Activated CD8-positive, alpha-beta T cell treated with anti-CD3 and anti-CD28 coated beads for 36 hours (primary cell): ENCODE measurements at places on chromosomes 4 and X. TPM values are rescaled to one million over a fixed set of nuclear protein-coding genes. Genes with fewer than 3 reads are reported as not detected.

TENM3 gene
- not detected for total RNA-seq

PPEF2 gene
- total RNA-seq: 0.25 TPM

DGAT2L6 gene
- not detected for total RNA-seq

PDGFRA gene
- total RNA-seq: not detected

TMPRSS11B gene
- total RNA-seq: not detected

DGKK gene
- total RNA-seq: not detected

VCX gene
- total RNA-seq: not detected

TLR10 gene
- total RNA-seq: 0.11 TPM

ATOH1 gene
- total RNA-seq: not detected

HMX1 gene
- not detected for total RNA-seq

LINC00632 gene
- 0.41 TPM for total RNA-seq

SYTL5 gene
- total RNA-seq: not detected

ARHGAP24 gene
- total RNA-seq: 0.22 TPM

BRS3 gene
- total RNA-seq: not detected

DDX60 gene
- 18.6 TPM for total RNA-seq

ARSD gene
- 0.98 TPM for total RNA-seq

CT45A1 gene
- total RNA-seq: not detected

CYLC1 gene
- not detected for total RNA-seq

ASMTL gene
- total RNA-seq: 57.2 TPM

RHOH gene
- total RNA-seq: 126 TPM

CRMP1 gene
- not detected for total RNA-seq

SFRP2 gene
- total RNA-seq: not detected

CT45A5 gene
- not detected for total RNA-seq

NAT8L gene
- total RNA-seq: 1.0 TPM

GALNTL6 gene
- not detected for total RNA-seq

ADGRG4 gene
- not detected for total RNA-seq

EPGN gene
- total RNA-seq: not detected

CT45A10 gene
- total RNA-seq: not detected

CT47B1 gene
- not detected for total RNA-seq

STK32B gene
- total RNA-seq: not detected

HMGN5 gene
- total RNA-seq: 4.3 TPM

AREG gene
- 0.99 TPM for total RNA-seq
